ENCODE measurements at places on chromosomes 1 and 21. TPM values are rescaled to one million over a fixed set of nuclear protein-coding genes. Genes with fewer than 3 reads are reported as not detected.

Gene TRMT1L
- total RNA-seq, result 25.2 TPM

Gene HSF2BP
- not detected for total RNA-seq

Gene RAB42
- total RNA-seq, result 1.5 TPM

Gene SLC9C2
- total RNA-seq, result not detected

Gene GJA4
- 19.1 TPM for total RNA-seq

Gene AGT
- total RNA-seq, result 54.9 TPM

Gene LCE1D
- total RNA-seq, result not detected

Gene ADORA3
- 4.1 TPM for total RNA-seq

Gene OR2L8
- not detected for total RNA-seq

Gene SERPINC1
- total RNA-seq, result 0.25 TPM

Gene RUNX3
- 0.89 TPM for total RNA-seq

Gene AMIGO1
- 18.4 TPM for total RNA-seq

Gene TAS1R2
- total RNA-seq, result not detected

Gene PLEKHO1
- total RNA-seq, result 44.3 TPM

Gene CD5L
- 3.5 TPM for total RNA-seq

Gene SMCP
- not detected for total RNA-seq

Gene KRTAP21-2
- total RNA-seq, result not detected

Gene OVAAL
- total RNA-seq, result 1.5 TPM

Gene GRHL3
- total RNA-seq, result not detected

Gene ZMYND12
- 0.84 TPM for total RNA-seq

Gene ZNF436
- 12.4 TPM for total RNA-seq

Gene NUCKS1
- total RNA-seq, result 202 TPM

Gene TNNI3K
- total RNA-seq, result 93.4 TPM

Gene ZNF678
- total RNA-seq, result 1.4 TPM

Gene PYHIN1
- not detected for total RNA-seq

Gene RASSF5
- total RNA-seq, result 4.2 TPM

Gene NTMT2
- total RNA-seq, result 5.9 TPM

Gene AHCYL1
- 43.8 TPM for total RNA-seq

Gene C1orf167
- 2.1 TPM for total RNA-seq

Gene ACTN2
- 2,394 TPM for total RNA-seq

Gene RHOU
- 4.4 TPM for total RNA-seq

Gene NBPF4
- total RNA-seq, result not detected

Gene PPT1
- 38.9 TPM for total RNA-seq

Gene OR2T29
- not detected for total RNA-seq

Gene NBL1
- 49.1 TPM for total RNA-seq

Gene TCHH
- total RNA-seq, result 0.02 TPM

Gene FCGR1A
- 1.1 TPM for total RNA-seq

Gene GBP5
- 0.99 TPM for total RNA-seq

Gene CASP9
- 14.9 TPM for total RNA-seq

Gene NECTIN4
- not detected for total RNA-seq

Gene C1QC
- 93.5 TPM for total RNA-seq

Gene GNG4
- total RNA-seq, result not detected

Gene KCNA3
- 0.47 TPM for total RNA-seq

Gene KCNQ4
- total RNA-seq, result 1.9 TPM

Gene S100A8
- 40.7 TPM for total RNA-seq

Gene CADM3
- total RNA-seq, result 4.8 TPM

Gene F5
- 11.8 TPM for total RNA-seq

Gene TCEA3
- 81.0 TPM for total RNA-seq

Gene TENT5C
- total RNA-seq, result 16.7 TPM

Gene F3
- total RNA-seq, result 50.2 TPM

Gene RHD
- total RNA-seq, result not detected

Gene RAP1GAP
- 3.4 TPM for total RNA-seq

Gene SPATA17
- 1.2 TPM for total RNA-seq

Gene ZBTB8A
- total RNA-seq, result 2.5 TPM

Gene SPAG17
- not detected for total RNA-seq

Gene KIAA0040
- total RNA-seq, result 16.9 TPM
